Hematopoietic multipotent progenitor cell treated with erythropoietin and hydrocortisone succinate and interleukin-3 and kit ligand, for 15 days (in vitro differentiated cells): ENCODE measurements at places on chromosomes 4 and X.

DNA sequence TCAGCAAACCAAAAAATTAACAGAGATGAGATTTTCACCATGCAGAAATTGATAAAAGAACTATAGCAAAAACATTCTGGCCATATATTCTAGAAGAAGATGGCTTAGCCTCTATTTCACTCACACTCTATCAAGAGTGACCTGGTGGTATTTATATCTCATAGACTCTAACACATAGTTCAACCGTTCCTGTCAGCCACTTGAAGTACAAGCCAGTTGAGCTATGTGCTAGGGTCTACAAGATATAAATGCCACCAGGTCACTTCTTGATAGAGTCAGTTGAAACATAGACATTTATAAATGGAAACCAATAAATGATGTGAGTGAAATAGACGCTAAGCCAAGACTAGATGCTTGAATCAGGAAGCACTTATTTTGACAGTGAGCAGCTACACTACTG, 836.7 kb upstream of the EPHA5 start:
- no peak for DNase-seq

DNA sequence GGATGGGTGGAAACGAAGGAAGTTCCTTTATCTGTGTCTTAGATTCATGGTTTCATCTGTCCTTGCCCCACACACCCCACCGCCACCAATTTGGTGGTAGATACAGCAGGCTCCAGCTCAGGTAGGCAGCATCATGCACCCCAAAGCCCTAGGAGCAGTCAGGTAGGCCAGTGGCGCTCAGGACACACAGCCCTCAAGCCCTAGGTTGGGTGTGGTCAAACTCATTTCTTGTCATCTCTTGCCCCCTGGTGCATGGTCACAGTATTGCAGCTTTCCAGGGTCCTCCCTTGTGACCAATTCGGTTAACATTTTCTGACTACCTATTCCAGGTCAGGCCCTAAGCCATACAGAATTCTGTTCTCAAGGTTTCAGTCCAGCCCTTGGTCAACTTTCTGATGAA, 14.5 kb upstream of the PRRG3 start:
- peak; percentile 49 for DNase-seq

DNA sequence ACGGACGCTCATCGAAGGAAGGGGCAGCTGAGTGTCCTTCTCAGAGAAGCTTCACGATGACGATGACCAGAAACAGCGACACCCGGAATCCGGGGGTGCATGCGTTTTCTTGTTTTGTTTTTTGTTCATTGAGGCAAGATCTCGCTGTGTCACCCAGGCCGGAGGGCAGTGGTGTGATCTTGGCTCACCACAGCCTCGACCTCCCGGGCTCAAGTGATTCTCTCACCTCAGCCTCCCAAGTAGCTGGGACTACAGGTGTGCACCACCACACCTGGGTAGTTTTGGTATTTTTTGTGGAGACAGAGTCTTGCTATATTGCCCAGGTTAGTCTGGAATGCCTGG, 19.8 kb downstream of the DGKQ start:
- DNase-seq: no peak

GRCh38 chr4:146640465-146641061, 1.9 kb downstream of the POU4F2 start:
- no peak for DNase-seq

- peak; percentile 25 for DNase-seq
Observed at GRCh38 chrX:24025741-24026403, 1.1 kb downstream of the KLHL15 start.
